Hematopoietic multipotent progenitor cell treated with erythropoietin and hydrocortisone succinate and interleukin-3 and kit ligand, for 6 days (in vitro differentiated cells): ENCODE measurements at places on chromosomes 1 and 21.

- no peak for DNase-seq
Observed at GRCh38 chr21:25885880-25886279, 151.1 kb downstream of the GABPA start.

- DNase-seq = no peak
Observed at GRCh38 chr1:108556499-108556898, 3.4 kb upstream of the EEIG2 start.

GRCh38 chr1:92927870-92928269 is 33.4 kb downstream of the DIPK1A start:
- peak; percentile 13 for DNase-seq

- no peak for DNase-seq
Observed at GRCh38 chr1:22127731-22128130, 15.2 kb downstream of the WNT4 start.

DNA sequence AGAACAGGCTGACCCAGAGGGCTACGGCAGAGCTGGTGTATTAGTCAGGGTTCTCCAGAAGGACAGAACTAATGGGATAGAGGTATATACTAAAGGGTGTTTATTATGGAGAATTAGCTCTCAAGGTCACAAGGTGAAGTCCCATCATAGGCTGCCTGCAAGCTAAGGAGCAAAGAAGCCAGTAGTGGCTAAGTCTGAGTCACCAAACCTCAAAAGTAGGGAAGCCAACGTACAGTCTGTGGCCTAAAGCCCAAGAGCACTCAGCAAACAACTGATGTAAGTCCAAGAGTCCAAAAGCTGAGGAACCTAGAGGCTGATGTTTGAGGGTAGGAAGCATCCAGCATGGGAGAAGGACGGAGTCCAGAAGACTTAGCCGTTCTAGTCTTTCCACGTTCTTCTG is 179.2 kb downstream of the BACH1 start:
- no peak for DNase-seq

GRCh38 chr21:33394260-33394659 is 9.0 kb upstream of the IFNGR2 start:
- DNase-seq = peak; percentile 75

DNA sequence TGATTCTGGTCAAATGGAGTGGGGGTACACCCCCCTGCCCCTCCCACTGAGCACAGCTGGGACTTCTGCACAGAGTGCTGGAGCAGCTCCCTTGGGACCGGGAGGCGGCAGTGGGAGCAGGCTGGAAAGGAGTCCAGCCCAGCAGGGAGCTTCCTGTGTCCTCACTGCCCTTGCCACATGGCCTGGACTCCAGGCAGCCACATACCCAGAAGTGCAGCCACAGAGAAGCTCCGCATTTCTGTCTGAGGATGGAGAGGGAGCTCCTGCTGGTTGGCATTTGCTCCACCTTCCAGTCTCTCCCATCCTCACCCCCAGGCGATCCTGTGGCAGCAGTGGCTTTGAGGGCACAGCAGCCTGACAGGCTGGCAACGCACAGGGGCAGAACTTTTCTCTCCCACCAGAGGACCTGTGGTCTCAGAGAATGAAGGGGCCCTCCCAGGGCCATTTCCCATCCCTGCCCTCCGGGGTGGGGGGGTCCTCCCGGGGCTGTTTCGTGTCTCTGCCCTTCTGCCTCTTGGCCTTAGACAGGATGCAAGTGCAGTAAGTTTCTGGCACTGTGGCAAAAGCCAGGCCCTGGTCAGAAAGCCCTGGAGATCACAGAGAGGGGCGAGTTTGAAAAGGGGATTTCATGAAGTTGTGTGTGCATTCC is 103.6 kb upstream of the COL6A1 start:
- DNase-seq = no peak

DNA sequence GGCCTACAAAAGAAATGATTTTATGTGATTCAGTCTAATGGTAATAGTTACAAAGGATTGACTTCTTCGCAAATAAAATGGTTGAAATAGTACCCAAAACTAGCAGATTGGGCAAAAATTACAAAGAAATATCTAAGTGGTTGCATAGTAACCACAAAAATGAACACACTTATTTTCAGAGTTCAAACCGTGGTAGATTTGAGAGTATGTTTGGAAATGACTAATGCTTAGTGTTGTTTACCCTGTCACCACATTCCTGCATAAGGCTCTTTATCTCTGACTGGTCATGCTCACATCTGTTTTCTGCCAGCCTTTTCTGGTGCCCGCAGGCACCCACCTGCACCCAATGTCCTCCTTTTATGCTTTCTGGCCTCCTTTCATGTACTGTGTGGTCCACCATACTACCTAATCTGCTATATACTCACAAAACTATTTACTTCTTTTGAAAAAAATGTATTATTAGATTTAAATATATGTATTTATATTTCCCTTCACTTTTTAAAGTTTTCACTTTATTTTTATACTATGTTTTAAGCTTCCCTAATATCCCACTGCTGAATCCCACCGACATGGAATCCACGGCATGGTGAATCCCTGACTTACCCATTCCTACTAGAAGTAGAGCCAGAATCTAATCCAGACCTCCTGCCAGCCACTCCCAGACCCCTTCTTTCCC is 30.3 kb downstream of the PTPRC start:
- DNase-seq = peak; percentile 93

DNA sequence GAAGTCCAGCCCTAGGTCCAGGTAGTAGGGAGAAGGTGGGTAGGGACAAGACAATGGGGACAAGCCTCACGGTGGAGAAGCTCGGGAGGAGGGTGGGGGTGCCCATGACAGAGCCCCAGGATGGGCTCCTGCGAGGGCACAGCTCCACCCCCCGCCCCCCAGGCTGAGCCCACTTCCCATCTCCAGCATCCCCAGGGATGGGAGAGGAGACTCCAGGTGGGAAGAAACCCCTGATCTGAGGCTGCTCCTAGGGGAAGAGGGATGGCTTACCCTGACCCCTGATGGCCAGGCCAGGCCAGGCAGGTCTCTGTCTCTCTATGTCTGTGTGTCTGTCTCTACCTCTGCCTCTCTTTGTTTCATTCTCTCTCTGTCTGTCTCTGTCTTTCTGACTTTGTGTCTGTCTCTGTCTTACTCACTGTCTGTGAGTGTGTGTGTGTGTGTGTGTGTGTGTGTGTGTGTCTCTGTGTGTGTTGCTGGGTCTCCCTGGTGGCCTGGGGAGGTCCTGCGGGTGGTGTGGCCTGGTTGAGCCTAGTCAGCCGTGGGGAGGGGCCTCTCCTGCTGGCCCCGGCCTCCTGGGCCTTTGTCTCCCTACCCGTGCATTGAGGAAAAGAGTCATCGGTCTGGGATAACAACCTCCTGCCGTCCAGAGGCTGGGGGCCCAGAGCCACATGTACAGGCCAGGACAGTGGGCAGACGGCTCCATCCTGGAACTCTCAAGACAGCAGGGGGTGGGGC is 45.7 kb downstream of the WNT9A start:
- DNase-seq = no peak

DNA sequence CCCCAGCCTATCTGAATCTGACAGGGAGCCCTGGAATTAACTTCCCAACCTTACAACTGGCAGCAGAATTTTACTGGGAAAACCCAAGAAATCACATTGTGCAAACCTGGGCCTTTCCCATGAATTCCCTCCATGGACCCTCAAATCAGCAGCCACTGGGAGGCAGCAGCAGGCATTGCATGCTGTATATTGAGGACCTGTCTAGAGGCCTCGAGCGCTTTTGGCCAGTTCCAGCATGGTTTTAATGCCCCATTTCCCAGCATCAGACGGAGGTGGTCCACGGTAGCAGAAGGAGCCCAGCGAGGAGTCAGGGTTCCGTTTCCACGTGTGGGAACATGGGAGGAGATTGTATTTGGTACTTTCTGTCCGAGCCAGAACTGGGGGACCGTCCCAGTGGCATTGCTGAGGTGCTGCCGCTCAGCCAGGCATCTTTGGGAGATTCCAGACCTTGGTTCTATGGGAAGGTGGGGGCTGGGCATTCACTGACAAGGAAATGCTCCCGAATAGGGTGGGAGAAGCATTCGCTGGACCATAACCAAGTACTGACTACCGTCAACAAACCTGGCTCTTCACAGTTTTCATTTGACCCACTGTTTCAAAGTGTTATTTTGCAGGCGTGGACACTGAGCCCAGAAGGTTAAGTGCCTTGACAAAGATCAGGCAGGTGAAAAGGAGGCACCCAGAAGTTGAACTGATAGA is 15.9 kb downstream of the BMP8A start:
- DNase-seq = peak; percentile 25

GRCh38 chr1:71737768-71738167 is 544.6 kb downstream of the NEGR1 start:
- no peak for DNase-seq

DNA sequence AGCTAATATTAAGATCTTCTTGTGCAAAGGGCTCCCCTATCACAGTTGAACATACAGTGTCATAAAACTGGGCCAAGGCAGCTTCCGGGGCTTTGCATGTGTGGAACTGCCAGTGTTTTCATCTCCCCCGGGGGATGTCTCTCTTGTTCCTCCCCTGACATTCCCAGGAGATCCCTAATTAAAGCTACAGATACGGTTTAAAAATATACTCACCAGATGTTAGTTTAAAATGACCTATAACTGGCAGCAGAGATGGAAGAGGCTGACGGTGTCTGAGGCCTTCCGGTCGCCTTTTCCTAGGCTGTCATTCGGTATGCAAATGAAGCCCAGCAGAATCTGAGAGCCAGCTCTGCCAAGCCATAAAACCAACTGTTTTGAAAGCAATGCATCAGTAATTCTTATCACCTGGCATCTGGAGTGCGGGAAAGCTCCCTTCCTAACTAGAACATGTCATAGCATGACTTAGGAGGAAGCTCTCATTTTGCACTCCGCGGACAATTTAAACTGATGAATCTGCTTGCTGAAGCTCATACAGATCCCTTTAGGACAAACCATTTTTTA is 436.5 kb upstream of the VAMP3 start:
- DNase-seq = peak; percentile 12

- peak; percentile 91 for DNase-seq
Observed at GRCh38 chr1:93446837-93447451, 974 bp upstream of the FNBP1L start.

- DNase-seq = no peak
Observed at GRCh38 chr1:209791920-209792319, 7.6 kb upstream of the C1orf74 start.
